ENCODE measurements at places on chromosomes 1 and 21.
A peak's percentile ranks its signal among the peaks of the same experiment; 100 is the strongest.

GRCh38 chr1:43232482-43232881 is 37.3 kb upstream of the TMEM125 start:
- no peak overlapping the region for H3K27ac ChIP-seq
- no peak for DNase-seq
- H3K36me3 ChIP-seq: no peaks in the 10 kb centered on the region
- peaks cover 18% of the 10 kb centered on the region for H3K27me3 ChIP-seq

GRCh38 chr1:151815716-151816327 is 10.6 kb upstream of the LINGO4 start:
- no peaks in the 10 kb centered on the region for H3K36me3 ChIP-seq
- no peak overlapping the region for H3K27ac ChIP-seq
- peaks cover 11% of the 10 kb centered on the region for H3K4me1 ChIP-seq

- no peaks in the 10 kb centered on the region for H3K36me3 ChIP-seq
- H3K4me3 ChIP-seq: no peak overlapping the region
- no peak overlapping the region for H3K27ac ChIP-seq
- peaks cover 24% of the 10 kb centered on the region for H3K4me1 ChIP-seq
These were observed 41.4 kb upstream of the ACOT11 start for GRCh38 chr1:54506594-54506993.

DNA sequence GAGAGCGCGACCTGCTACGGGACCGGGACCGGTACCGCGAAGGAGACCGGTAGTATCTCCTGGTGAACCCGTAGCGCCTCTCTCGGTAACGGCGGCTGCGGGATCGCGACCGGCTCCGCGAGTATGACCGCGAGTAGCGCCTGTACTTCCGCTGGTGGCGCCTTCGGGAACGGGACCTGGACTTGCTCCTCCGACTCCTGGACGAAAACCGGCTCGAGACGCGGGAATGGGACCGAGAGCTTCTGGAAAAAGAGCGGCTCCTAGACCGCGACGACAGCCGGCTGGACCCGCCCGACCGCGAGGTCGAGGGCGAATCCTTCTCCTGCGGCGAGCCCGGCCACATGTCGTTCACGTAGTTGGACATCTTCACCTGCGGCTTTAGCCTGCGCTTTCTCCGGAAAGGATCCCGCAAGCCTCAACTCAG is 642 bp downstream of the RSRP1 start:
- peaks cover 31% of the 10 kb centered on the region for H3K4me1 ChIP-seq
- DNase-seq: peak; percentile 57
- H3K4me3 ChIP-seq: peak overlapping the region; percentile 95
- peaks cover 35% of the 10 kb centered on the region for H3K36me3 ChIP-seq
- peak overlapping the region; percentile 95 for H3K27ac ChIP-seq

- H3K27me3 ChIP-seq: no peaks in the 10 kb centered on the region
- no peak for DNase-seq
- no peaks in the 10 kb centered on the region for H3K4me1 ChIP-seq
- H3K27ac ChIP-seq: no peak overlapping the region
These were observed 35.3 kb downstream of the DTL start for GRCh38 chr1:212070720-212071302.

GRCh38 chr1:5896706-5897660 is 95.2 kb downstream of the NPHP4 start:
- H3K4me1 ChIP-seq: peaks cover 52% of the 10 kb centered on the region
- H3K36me3 ChIP-seq: peaks cover 58% of the 10 kb centered on the region
- peak overlapping the region; percentile 73 for H3K27ac ChIP-seq
- H3K27me3 ChIP-seq: peaks cover 11% of the 10 kb centered on the region
- peak overlapping the region; percentile 62 for H3K4me3 ChIP-seq
- DNase-seq: peak; percentile 38

- peaks cover 61% of the 10 kb centered on the region for H3K27me3 ChIP-seq
- H3K4me1 ChIP-seq: peaks cover 8% of the 10 kb centered on the region
- H3K36me3 ChIP-seq: no peaks in the 10 kb centered on the region
- peak; percentile 70 for DNase-seq
- H3K27ac ChIP-seq: no peak overlapping the region
- no peak overlapping the region for H3K4me3 ChIP-seq
These were observed 617.3 kb downstream of the MATN1 start for GRCh38 chr1:30106125-30106524.

DNA sequence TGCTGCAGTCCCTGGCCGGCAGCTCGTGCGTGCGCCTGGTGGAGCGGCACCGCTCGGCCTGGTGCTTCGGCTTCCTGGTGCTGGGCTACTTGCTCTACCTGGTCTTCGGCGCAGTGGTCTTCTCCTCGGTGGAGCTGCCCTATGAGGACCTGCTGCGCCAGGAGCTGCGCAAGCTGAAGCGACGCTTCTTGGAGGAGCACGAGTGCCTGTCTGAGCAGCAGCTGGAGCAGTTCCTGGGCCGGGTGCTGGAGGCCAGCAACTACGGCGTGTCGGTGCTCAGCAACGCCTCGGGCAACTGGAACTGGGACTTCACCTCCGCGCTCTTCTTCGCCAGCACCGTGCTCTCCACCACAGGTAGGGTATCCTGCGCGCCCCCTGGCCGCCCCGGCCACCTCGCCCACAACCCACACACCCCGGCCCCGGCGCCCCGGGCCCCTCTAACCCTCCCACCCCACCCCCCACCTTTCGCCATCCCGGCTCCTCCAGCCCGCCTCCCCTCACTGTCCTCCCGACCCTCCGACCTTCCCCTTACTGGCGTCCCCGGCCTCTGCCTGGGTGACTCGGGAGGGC is 352 bp downstream of the KCNK1 start:
- H3K27me3 ChIP-seq: peaks cover 83% of the 10 kb centered on the region
- peak overlapping the region; percentile 87 for H3K4me3 ChIP-seq
- H3K4me1 ChIP-seq: peaks cover 34% of the 10 kb centered on the region
- no peaks in the 10 kb centered on the region for H3K36me3 ChIP-seq

GRCh38 chr1:25744140-25744581 is 55.8 kb upstream of the SELENON start:
- H3K4me1 ChIP-seq: peaks cover 36% of the 10 kb centered on the region
- no peaks in the 10 kb centered on the region for H3K36me3 ChIP-seq
- no peak overlapping the region for H3K4me3 ChIP-seq
- H3K27me3 ChIP-seq: peaks cover 18% of the 10 kb centered on the region

GRCh38 chr1:233613252-233614172 is at the start of gene KCNK1:
Gene KCNK1, plus strand, starts transcription at chr1:233614106. Its CDS starts 66 bp downstream, at chr1:233614172.
- H3K4me3 ChIP-seq: peak within 1 kb of the TSS; percentile 87
- peak; percentile 76 for DNase-seq
- no peak within 1 kb of the TSS for H3K27ac ChIP-seq
- H3K4me1 ChIP-seq: peaks cover 34% of the 10 kb centered on the region
- no peaks in the 10 kb centered on the region for H3K36me3 ChIP-seq

GRCh38 chr1:51642739-51643142 is 25.8 kb downstream of the OSBPL9 start:
- no peak for DNase-seq
- H3K27me3 ChIP-seq: no peaks in the 10 kb centered on the region
- H3K4me3 ChIP-seq: no peak overlapping the region

- no peak overlapping the region for H3K4me3 ChIP-seq
- H3K27ac ChIP-seq: no peak overlapping the region
- no peaks in the 10 kb centered on the region for H3K4me1 ChIP-seq
- DNase-seq: no peak
These were observed 11.7 kb downstream of the C1orf94 start for GRCh38 chr1:34188418-34188817.

DNA sequence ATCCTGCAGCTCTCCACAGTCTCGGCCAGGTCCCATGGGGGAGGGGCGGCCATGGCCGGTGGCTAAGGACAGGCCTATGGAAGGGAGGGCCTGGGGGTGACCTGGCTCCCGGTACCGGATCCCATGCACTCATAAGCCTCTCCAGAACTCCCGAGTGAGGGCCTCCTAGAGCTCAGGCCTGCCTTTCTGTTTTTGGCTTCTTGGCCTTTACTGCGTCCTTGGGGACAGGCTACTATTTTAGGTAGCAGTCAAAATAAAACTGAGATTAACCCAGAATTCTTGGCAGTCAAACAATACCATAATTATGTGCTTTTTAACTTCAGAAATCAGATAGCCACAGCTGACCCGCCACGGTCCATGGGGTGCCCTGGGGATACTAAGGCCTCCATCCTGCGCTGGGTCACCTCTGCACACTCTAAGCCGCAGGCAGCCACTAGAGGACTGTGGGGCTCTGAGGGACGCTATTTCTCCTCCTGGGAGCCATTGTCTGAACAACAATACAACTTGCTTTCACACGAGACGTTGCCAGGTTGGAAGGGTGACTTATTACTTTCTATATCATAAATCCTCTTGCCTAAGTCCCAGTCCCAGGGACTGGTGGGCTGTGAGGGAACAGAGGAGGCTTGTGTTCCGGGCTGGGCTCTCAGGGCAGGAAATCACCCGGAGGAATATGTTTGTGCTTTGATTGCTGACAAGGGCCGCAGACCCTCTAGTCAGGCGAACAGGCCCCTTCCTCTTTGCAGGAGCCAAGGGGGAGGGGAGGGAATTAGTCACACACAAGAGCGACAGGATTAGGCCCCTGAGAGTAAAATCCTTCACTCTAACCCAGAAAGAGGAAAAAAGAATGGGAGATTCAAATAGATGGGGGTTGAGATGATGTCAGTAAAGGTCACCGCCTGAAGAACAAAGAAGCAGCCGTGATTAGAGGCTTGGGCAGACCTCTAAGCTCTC is 40.7 kb upstream of the BCAR3 start:
- H3K36me3 ChIP-seq: no peaks in the 10 kb centered on the region
- peak overlapping the region; percentile 42 for H3K4me3 ChIP-seq
- peak; percentile 52 for DNase-seq
- peak overlapping the region; percentile 100 for H3K27ac ChIP-seq
- peaks cover 80% of the 10 kb centered on the region for H3K4me1 ChIP-seq

DNA sequence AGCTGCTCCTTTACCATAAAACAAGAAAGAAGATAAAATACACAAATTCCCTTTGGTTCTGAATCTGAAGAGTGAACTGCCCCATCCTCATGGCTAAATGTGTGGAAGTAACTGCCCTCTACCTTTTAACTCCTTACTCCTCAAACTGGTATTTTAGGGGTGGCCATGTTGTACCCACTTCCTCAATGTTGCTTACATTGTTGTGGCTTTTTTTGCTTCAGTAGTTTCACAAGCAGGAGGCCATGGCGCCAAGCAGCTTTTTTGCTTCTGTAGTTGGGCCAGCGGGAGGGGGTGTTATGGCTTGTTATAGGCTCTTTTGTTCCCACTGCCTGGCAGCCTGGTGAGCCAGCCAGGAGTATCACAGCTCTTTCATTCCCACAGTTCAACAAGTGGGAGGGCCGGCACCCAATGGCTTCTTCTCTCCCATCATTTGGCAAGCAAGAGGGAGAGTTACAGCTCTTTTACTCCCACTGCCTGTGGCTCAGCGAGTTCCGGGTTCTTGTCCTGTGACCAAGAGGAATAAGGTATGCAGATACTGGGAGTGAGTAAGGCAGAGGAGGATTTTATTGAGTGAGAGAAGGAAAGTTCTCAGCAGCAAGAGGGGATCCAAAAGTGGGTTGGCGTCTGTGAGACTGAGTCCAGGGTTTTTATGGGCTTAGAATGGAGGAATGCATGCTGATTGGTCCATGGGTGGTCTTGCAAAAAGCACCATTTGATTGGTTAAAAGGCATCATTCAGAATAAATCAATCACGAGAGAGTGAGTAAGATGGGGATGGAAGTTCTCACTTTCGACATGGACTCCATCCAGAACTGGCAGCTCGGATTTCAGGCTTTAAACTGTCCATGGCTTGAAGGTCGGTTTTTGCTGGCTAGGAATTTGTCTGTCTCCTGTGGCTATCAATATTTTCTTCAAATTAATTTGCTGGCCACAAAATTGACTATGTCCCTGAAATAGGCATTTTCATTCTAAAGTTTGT is 429.6 kb downstream of the HLX start:
- H3K27me3 ChIP-seq: no peaks in the 10 kb centered on the region
- peaks cover 3% of the 10 kb centered on the region for H3K36me3 ChIP-seq
- peak overlapping the region; percentile 17 for H3K4me3 ChIP-seq
- H3K4me1 ChIP-seq: peaks cover 64% of the 10 kb centered on the region

- peak; percentile 80 for DNase-seq
- no peaks in the 10 kb centered on the region for H3K36me3 ChIP-seq
- H3K27ac ChIP-seq: no peak overlapping the region
- H3K4me3 ChIP-seq: peak overlapping the region; percentile 90
These were observed 16.3 kb upstream of the ACKR1 start for GRCh38 chr1:159188375-159188788.

GRCh38 chr1:153428073-153428638 is 11.8 kb downstream of the S100A7A start:
- no peak overlapping the region for H3K27ac ChIP-seq
- no peaks in the 10 kb centered on the region for H3K36me3 ChIP-seq
- H3K27me3 ChIP-seq: peaks cover 11% of the 10 kb centered on the region
- no peak for DNase-seq
- no peaks in the 10 kb centered on the region for H3K4me1 ChIP-seq
- H3K4me3 ChIP-seq: no peak overlapping the region

DNA sequence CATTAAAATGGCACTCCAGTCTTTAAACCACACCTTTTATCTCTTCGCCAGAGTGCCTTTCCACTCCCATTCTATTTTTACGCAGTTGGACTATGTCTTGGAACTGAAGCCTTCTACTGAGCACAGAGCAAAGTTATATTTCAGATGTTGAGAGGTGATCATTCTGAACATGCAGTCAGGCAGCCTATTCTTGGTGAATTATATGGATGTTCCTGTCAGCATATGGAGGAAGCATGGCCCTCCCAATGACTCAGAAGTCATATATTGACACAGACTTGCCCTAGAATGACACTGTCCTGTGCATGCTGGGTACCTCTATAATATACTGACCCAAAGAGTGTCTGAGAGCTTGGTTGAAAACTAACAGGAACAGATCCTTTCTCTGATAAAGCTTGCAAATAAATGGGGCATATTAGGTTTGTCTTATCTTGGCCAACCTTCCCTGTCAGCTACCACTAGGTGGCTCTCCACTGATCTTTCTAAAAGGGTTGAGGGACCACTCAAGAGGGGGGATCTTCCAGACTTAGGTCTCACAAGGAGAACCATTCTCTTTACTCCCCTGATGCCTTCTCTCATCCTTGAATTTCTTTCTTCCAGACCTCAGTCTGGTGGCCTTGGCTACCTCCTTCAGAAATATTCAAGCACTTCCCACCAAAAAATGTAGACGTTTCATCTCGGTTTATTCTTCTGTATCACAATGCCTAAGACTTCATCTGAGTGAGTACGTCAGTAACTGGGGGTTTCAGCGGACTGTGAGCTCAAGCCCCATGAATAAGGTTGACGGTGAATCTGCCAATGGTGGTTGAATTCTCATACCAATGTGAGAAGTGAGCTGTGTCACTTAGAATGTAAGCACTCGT is 11.8 kb upstream of the ALG14 start:
- H3K4me1 ChIP-seq: peaks cover 18% of the 10 kb centered on the region
- H3K27me3 ChIP-seq: peaks cover 3% of the 10 kb centered on the region
- peak; percentile 13 for DNase-seq
- H3K36me3 ChIP-seq: peaks cover 4% of the 10 kb centered on the region

GRCh38 chr1:47683401-47683800 is 245.6 kb downstream of the FOXD2 start:
- peaks cover 85% of the 10 kb centered on the region for H3K4me1 ChIP-seq
- H3K36me3 ChIP-seq: no peaks in the 10 kb centered on the region
- DNase-seq: no peak
- H3K4me3 ChIP-seq: peak overlapping the region; percentile 1

Data from nephron progenitor cell (in vitro differentiated cells).